ENCODE measurements at places on chromosomes 2 and 18.

- no peak for DNase-seq
These were observed 1963.3 kb upstream of the PIK3C3 start for GRCh38 chr18:39991696-39992265.

DNA sequence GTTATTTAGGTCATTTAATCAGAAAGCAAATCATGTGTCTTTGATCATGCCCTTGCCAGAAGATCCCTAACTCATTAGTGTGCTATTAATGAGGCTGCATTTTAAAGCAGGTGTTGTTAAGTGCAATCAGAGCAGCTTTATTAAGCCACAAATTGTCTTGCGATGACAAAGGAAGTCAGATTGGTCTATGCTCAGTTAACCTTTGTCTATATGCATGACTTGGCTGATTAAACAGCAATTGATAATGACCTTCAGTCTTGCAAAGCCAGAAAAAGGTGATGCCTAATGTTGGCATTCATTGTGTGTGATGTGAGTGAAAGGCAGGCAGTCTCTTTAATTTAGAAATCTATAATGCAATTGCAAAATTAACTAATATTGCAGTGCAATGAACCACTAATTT, 166.9 kb downstream of the RND3 start:
- DNase-seq: no peak

GRCh38 chr2:37507703-37508102, 163.3 kb downstream of the QPCT start:
- DNase-seq: no peak

GRCh38 chr18:49639643-49640391, 78.0 kb downstream of the LIPG start:
- DNase-seq: no peak

DNA sequence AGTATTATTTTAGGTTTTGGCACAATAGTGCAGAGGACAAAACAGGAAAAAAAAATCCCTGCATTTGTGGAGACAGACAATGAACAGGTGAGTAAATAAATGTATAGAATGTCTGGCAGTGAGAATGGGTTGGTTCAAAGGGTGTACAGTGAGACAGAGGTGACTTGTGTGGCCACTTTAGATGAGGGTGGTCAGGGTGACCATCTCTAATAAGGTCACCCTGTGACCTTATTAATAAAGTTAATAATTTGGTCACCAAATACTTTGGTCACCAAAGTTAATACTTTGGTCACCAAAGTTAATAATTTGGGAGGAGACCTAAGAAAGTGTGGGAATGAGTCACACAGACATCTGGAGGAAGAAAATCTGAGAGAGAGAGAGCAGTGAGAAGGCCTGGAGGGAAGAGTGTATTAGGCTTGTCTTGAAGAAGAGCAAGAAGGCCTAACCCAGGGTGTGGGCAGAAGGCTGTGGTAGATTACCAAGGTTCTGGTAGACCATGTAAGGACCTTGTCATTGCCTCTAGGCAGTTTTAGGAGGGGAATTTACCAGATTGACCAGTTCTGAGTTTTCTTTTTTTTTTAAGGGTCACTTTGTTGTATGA, 1368.4 kb upstream of the CELF4 start:
- DNase-seq: no peak

DNA sequence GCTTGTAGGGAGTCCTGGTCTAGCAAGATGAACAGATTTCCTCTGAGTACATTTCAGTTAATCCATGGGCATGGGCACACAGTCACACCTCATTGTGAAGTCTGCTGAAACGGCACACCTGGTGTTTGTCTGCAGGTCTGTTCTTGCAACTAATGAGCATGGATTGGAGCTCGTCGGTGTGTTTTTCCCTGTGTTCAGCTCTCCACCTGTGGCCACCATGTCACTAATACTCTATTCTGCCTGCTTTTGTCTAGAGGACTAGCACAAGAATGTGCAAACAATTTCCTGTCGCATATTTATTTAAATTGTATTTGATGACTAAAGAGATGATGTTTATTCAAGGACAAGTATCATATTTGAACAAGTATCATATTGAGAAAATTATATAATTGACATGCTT, 24.5 kb upstream of the PPP4R1 start:
- no peak for DNase-seq

DNA sequence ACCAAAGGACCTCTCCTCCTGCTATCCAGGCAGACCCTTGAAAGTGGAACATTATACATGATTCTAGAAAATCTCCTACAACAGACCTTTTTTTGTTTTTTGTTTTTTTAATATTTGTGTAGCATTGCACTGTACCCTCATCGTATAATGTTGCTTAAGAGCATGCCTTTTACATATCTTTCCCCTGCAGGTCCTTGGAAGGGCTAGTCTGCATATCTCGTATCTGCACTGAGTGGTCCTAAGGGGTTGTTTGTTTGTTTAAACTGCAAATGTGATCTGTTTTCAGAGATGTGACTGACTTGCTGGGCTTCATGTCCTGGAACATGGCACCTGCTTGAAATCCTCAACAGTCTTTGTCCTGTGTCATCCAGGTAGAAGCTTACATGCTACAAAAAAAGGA, 204.1 kb downstream of the FAM210A start:
- DNase-seq: no peak

DNA sequence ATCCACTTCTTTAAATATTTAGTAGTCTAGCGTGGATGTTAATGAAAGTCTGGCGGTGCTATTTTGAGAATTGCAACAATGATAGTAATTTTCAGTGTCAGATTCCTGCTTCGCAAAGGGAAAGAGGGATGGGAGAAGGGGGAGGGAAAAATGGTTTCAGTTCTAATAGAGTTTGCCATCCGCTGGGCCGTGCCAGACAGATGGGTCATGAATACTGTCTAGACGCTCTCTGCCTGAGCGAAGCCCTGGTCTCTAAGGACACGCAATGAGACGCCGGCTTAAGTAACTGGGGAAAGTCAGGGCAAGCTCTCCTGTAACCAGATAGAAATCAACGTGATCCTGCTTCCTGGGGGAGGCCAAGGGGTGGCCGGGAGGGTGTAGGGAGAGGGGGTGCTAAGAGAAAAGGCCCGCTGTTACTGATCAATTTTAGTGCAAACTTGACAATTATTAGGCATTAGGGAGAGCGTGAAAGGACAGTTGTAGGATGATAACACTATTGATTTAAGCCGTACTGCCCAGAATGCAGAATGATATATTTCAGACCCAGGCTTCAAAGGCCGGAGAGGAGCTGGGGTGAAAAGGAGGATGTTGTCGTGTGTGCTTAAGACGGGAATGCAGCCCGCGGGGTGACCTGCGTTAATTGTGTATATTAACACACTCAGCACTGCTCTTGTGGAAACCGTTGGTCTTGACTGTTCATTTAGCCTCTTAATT, 229.2 kb downstream of the LDLRAD4 start:
- no peak for DNase-seq

DNA sequence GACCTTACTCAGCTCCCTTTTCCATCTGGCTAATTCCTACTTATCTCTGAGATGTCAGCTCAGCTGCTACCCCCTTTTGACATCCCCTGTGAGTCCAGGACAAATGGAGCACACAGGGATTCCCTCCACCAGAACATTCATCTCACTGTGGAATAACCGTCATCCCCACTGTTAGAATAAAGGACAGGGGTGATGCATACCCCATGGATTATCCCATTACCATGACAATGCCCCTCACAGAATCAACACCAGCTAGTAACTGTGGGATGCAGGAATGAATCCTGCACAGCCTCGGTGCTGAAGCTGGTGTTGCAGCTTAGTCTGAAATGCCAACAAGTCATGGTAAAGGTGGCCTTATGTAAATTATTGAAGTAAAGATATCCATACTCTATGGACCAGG, 624.8 kb upstream of the RAB6C start:
- DNase-seq: no peak

DNA sequence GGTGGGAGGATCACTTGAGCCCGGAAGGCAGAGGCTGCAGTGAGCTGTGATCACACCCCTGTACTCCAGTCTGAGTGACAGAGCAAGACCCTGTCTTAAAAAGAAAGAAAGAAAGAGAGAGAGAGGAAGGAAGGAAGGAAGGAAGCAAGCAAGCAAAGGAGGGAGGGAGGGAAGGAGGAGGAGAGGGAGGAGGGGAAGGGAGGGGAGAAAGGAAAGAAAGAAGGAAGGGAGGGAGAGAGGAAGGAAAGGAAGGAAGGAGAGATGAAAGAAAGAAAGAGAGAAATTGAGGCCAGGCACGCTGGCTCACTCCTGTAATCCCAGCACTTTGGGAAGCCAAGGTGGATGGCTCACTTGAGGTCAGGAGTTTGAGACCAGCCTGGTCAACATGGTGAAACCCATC, 2.3 kb upstream of the NCKAP1 start:
- no peak for DNase-seq

DNA sequence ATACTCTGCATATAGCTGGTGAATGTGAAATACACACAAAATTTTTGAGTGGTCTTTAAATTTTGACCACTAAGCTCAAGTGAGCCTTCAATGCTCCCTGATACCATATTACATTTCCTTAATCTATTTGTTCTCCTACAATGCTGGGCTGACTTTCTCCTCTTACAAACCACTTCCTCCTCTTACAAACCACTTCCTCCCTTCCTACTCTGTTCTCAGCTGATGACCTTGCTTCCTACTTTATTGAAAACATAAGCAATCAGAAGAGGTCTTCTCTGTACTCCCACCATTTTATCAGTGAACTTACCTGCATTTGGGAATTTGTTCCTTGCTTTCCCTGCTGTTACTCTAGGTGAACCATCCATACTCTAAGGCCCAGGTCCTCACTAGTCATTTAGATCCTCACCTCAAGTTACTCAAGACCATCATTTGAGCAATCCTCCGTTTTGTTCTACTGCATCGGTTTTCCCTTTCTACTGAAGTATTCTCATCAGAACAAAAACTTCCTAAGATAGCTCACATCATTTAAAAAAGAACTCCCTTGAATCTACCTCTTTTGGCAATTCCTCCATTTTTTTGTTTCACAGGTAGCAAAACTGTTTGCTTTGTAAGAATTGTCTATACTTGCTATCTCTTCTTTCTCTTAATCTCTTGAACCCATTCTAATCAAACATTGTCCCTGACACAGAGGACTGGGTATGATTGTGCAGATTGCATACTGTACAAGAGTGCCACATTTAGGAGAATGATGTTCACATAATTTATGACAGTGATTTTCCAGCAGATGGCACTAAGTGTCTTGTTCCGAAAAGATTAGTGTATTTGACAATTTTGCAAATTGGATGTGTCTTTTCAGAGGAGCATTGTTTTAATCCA, 96.5 kb downstream of the EPB41L5 start:
- DNase-seq: peak; percentile 72

DNA sequence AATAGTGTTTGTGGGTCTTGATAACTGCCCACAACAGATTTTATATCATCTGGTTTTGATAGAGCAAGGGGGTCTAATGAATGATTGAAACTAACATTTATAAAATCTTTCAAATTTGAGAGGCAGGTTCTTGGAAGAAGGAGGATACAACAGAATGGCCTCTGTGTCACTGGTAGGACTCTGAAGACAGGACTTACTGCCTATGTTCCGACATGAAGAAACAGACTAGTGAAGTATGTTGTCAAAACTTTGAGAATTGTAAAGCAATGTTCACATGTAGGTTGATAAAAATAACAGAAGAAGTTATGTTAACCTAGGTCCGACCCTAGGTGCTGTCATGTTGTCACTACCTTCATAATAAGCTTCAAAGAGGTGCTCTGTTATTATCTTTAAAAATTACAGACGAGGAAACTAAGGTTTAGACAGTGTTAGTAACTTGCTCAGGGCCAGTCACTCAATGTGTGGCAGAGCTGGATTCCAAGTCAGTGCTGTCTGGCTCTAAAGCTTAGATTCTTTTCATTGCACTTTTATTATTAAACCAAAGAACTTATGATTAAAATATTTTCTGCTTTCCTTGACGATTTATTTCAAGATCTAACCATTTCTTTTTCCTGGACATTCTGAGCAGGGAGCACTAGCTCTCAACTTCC, 146.2 kb downstream of the RPIA start:
- DNase-seq: no peak

GRCh38 chr2:103402944-103403343, 641.1 kb downstream of the TMEM182 start:
- DNase-seq: no peak

DNA sequence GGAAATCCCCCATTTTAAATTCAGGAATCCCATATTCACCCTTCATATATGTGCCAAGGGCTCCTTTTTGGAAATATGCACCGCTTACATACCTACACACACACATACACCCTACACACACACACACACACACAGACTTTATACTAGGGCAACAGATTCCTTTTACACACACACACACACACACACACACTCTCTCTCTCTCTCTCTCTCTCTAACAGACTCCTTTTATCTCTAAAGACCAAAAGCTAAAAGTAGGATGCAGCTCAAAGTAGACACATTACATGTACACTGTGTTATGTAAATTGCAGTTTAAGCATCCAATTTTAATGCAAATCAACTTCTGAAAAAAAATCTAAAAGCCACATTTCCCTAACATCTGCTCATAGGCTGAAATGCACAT, 130.9 kb upstream of the CAPN13 start:
- DNase-seq: no peak

DNA sequence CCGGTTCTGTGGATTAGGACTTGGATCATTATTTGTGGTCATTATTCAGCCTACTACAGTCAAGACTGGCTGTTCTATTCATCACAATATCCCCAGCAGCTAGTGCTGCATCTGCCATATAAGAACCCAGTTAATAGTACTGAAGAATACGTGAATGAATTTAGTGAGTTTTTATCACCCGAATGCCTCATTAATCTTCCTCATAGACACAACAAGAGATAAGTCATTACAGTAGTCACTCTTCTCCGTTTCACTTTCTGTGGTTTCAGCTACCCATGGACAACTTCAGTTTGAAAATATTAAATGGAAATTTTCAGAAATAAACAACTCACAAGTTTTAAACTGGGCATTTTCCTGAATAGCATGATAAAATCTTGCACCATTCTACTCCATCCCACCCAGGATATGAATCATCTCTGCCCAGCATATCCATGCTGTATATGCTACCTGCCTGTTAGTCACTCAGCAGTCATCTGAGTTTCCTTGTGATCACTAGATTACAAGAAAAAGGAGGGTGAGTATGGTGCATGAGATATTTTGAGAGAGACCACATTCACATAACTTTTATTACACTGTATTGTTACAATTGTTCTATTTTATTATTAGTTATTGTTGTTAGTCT, 363.7 kb upstream of the CHAC2 start:
- no peak for DNase-seq

DNA sequence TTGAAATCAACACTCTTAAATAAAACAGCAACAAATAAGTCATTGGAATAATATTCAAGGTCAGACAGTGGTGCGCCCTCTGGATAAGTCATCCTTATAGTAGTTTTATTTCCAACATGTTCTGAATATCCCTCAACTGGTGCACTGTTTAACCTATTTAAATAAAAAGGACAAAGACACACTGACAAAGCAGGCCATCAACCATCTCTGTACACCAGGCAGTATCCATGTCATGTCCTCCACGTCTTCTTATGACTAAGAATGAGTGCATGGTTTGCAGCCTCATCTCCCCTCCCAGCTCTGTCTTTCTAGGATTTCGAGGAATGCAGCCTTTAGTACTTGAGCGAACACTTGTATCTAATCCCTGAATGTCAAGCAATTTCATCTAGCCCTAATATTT, 42.4 kb downstream of the ST3GAL5 start:
- DNase-seq: no peak

GRCh38 chr2:233418761-233419546, 64.7 kb downstream of the DGKD start:
- no peak for DNase-seq

- DNase-seq: no peak
These were observed 27.8 kb downstream of the MBD5 start for GRCh38 chr2:148048475-148049221.

Measured in T-helper 1 cell (primary cell).